ENCODE measurements at places on chromosomes 16 and 17. TPM values are rescaled to one million over a fixed set of nuclear protein-coding genes. Genes with fewer than 3 reads are reported as not detected.

DNA sequence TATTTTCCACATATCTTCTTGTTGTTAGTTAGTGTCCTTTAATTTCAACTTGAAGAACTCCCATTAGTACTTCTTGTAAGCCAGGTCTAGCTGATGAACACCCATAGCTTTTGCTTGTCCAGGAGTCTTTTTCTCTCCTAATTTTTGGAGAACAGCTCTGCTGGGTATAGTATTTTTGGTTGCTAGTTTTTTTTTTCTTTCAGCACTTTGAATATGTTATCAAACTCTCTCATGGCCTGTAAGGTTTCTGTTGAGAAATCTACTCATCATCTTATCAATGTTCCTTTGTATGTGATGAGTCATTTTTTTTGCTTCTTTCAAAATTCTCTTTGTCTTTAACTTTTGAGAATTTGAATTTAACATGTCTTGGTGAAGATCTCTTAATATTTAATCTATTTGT, 31.8 kb upstream of the NKD1 start:
- no peak for DNase-seq

GRCh38 chr17:44310188-44310587, 1.8 kb downstream of the RUNDC3A start:
- DNase-seq, result no peak

DNA sequence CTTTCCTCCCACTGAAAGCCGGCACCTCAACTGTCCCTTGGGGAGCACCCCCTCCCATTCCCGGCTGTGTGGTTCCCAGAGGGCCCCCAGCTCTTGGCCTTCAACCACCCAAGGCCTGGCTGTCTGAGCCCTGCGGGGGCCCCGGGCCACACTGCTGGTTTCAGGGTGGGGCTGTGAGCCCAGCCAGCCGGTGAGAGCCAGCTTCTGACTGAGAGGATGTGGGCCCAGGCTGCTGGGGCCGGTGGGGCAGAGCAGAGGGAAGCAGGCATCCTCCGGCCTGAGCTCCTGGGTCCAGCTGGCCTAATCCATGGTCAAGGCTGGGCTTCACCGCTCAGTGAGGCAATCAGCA, 875 bp upstream of the LGALS3BP start:
- no peak for DNase-seq

- DNase-seq, result peak; percentile 34
These were observed 117.7 kb downstream of the ABCC1 start for GRCh38 chr16:16067127-16067526.

DNA sequence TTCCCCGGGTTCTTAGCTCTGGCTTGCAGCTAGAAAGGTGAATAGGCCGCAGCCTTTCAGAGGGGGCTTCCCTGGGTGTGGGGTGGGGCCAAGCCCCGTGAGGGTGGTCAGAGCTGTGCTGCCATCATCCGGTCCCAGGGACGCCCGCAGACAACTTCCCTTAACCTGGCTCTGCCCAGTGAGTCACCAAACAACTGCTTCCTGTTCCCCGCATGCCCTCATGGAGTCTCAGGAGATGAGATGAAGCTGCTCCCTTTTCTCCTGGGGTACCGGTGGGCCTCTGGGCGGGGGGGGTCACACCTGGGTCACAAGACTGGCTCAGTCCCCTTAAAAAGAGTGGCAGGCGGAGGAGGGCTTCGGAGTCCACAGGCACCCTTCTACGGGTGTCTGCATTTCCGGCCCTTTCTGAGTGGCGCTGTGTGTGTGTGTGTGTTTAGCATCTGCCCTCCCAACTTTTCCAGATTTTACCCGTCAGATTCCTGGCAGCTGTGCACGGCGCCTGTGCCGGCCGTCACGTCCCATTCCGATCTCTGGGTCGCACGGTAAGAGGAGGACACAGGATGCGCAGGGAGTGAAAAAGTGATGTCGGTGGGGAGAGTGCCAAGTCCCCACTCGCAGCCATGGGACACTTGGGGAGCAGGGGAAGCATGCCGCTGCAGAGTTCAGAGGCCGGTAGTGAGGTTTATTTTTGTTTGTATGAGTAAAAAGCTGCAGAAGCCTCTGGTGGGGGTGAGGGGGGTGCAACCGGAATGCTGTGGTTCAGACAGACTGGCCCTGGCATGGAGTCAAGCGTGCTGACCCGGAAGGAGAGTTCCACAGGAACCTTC, 16.8 kb downstream of the HIC1 start:
- peak; percentile 85 for DNase-seq

DNA sequence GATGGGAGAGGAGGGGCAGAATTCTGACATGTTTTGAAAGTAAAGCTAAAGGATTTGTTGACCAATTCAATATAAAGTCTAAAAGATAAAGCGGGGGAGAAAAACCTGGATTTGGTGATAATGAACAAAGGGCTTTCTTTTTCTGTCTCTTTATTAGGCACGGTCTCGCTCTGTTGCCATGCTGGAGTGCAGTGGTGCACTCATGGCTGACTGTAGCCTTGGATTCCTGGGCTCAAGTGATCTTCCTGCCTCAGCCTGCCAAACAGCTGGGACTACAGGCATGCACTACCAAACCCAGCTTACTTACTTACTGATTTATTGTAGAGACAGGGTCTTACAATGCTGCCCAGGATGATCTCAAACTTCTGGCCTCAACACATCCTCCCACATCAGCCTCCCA, 7.5 kb downstream of the CDR2 start:
- DNase-seq, result no peak

- DNase-seq, result peak; percentile 42
These were observed 394.0 kb downstream of the KCNJ2 start for GRCh38 chr17:70563281-70563820.

GRCh38 chr16:14678748-14679497, 15.2 kb downstream of the PLA2G10 start:
- DNase-seq, result no peak

- DNase-seq, result no peak
These were observed 70.6 kb upstream of the HS3ST2 start for GRCh38 chr16:22743401-22743800.

GRCh38 chr16:31177136-31177535, 2.8 kb upstream of the FUS start:
- DNase-seq, result no peak

The KRTAP9-3 gene
- total RNA-seq, result not detected

The ESRP2 gene
- 0.87 TPM for total RNA-seq

The KRT32 gene
- not detected for total RNA-seq

The CIITA gene
- total RNA-seq, result 12.2 TPM

The CDH8 gene
- total RNA-seq, result not detected
